ENCODE measurements at places on chromosomes 3 and 15.

- DNase-seq, result no peak
Observed at GRCh38 chr3:16311960-16312451, 47.0 kb downstream of the OXNAD1 start.

DNA sequence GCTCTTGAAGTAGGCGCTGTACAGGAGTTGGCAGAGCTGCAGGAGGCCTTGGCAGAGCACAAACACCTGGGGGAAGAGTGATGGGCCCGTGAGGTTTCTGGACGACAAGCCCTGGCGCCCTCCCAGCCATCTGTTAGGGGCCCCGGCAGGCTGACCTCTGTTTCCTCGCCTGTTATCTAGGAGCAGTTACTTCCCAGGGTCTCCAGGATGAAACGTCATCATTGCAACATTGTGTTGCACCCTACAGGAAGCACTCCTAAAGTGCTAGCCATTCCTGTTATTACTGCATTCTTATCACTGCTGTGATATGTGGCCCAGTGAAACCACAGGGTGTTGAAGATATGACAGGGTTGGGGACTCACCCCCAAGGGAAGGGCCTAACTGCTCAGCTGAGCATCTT, 50.2 kb downstream of the SLCO2A1 start:
- DNase-seq, result no peak

- no peak for DNase-seq
Observed at GRCh38 chr15:42457445-42458442, 33.2 kb downstream of the ZNF106 start.

GRCh38 chr15:87850916-87851315, 405.6 kb downstream of the NTRK3 start:
- DNase-seq, result no peak

- no peak for DNase-seq
Observed at GRCh38 chr3:114756506-114757279, 390.4 kb downstream of the ZBTB20 start.

- DNase-seq, result no peak
Observed at GRCh38 chr3:138445654-138446053, 11.2 kb downstream of the ESYT3 start.

DNA sequence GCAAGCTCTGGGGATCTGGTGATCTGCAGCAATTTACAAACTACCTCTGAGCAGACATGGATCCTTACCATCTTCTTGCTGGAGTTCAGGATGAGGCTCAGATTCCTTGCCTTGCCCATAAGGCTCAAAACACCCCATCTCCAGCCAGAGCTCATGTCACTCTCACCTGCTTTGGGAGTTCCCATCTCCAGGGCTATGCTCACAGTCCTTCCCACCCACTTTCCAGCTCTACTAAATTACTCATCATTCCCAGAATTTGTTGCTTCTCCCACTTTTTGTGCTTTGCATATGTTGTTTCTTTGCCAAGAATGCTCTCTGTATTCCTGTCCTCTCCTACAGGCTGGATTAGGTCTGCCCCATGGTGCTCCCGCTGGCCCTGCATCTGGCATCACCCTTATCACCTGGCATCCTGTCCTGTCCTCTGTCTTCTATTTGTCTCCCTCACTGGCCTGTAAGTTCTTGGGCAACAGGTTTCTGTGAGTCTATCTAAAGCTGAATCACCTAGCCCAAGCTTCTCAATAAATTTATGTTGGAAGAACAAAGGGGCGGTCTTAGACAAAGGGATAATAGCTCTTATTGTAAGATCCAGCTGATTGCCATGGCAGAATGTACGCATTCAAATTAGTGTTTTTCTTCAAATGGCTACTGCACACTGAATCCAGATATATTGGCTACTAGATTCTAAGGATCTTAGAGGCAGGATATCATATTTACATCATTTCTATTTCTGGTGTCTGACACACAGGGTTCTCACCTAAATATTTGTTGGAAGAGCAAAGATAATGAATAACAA, 179.2 kb downstream of the CLSTN2 start:
- DNase-seq, result no peak

- no peak for DNase-seq
Observed at GRCh38 chr3:60009931-60010478, 960.2 kb upstream of the CFAP20DC start.

DNA sequence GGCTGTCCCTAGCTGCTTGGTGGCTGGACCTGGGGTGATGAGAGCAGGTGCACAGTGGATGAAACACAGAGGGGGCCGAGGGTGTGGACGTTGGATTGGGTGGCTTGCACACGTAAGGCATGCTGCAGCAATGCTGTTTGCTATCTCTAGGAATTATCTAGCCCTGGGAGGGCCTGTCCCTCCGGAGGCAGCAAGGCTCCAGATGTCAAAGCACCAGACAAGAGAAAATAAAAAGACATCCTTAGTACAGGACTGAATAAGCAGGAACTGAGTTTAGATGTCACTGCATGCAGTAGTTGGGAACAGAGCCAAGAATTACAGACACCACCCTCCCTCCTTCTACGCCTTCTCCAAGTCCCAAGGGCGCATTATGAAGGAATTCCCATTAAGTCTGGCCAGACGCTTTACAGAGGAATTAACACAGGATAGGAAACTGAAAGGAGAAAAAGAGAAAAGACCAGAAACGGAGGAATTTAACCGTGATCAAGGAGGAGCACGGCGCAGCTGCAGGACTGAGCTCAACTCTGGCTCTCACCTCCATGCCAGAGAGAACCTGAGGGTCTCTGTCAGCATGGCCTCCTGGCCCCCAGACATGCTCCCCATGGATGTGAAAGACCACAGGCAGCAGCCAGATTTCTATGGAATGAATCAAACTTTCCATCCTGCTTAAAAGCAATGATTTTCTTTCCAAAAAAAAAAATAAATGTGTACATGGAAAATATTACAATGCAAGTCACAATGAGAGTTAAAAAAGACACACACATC, 13.8 kb downstream of the ATP10A start:
- no peak for DNase-seq

- no peak for DNase-seq
Observed at GRCh38 chr3:33125840-33126239, 12.0 kb downstream of the CRTAP start.

GRCh38 chr3:57257678-57258077, 30.1 kb downstream of the APPL1 start:
- DNase-seq, result no peak

- no peak for DNase-seq
Observed at GRCh38 chr3:138846262-138846791, 11.6 kb upstream of the PIK3CB start.

DNA sequence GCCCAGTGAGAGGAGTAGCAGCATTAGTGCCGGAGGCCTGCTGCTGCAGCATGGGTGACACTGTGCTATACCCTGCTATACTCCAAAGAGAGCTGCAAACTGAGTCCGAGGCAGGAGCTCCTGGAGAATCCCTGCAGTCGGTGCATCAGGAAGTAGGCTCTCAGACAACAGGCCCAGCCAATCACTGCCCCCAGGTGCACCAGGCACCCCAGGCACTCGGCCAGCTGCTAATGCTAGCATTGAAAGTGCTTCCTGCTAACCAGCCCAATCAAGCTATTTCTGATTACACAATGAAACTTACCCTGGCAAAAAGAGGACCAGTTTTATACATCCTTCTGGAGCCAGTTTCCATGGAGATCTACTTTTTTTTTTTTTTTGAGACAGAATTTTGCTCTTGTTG, 45.6 kb upstream of the IREB2 start:
- no peak for DNase-seq

GRCh38 chr3:46690798-46691197, 2.7 kb downstream of the ALS2CL start:
- no peak for DNase-seq

- no peak for DNase-seq
Observed at GRCh38 chr15:61169275-61169903, 59.7 kb downstream of the RORA start.

GRCh38 chr3:81920816-81921215, 159.4 kb upstream of the GBE1 start:
- DNase-seq, result no peak

DNA sequence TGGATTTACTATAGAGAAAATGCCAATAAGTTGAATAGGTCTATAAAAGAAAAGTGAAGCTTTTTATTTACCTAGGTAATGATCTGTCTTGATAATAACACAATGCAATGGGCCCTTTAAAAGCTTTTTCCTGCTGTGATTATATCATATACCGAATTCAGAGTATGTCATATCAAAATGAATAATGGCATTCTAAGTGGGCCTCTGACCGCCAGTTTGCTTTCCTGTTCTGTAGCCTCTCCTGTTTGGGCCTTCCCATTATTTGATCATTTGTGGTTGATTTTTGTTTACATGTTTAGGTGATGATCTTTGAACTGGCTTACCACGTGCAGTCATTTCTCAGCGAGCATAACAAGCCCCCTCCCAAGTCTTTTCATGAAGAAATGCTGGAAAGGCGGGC, 14.9 kb downstream of the EIF2AK4 start:
- no peak for DNase-seq

GRCh38 chr3:80384811-80385210, 617.0 kb upstream of the ROBO1 start:
- DNase-seq, result no peak

- DNase-seq, result no peak
Observed at GRCh38 chr15:63481105-63481810, 23.1 kb upstream of the USP3 start.

- no peak for DNase-seq
Observed at GRCh38 chr3:24475925-24476324, 18.7 kb downstream of the THRB start.

- no peak for DNase-seq
Observed at GRCh38 chr15:66138096-66138783, 115.3 kb downstream of the MEGF11 start.

GRCh38 chr15:49436751-49437150, 13.7 kb downstream of the FGF7 start:
- no peak for DNase-seq

- DNase-seq, result no peak
Observed at GRCh38 chr3:15601399-15602145, at the start of the genes BTD and HACL1. TSS of gene BTD (plus strand) at chr3:15601745. CDS start at chr3:15635440, 33,695 bp downstream. TSS of gene HACL1 (minus strand) at chr3:15601569. CDS start at chr3:15601463, 106 bp downstream.

GRCh38 chr15:93360318-93360717, 271.3 kb upstream of the RGMA start:
- no peak for DNase-seq

DNA sequence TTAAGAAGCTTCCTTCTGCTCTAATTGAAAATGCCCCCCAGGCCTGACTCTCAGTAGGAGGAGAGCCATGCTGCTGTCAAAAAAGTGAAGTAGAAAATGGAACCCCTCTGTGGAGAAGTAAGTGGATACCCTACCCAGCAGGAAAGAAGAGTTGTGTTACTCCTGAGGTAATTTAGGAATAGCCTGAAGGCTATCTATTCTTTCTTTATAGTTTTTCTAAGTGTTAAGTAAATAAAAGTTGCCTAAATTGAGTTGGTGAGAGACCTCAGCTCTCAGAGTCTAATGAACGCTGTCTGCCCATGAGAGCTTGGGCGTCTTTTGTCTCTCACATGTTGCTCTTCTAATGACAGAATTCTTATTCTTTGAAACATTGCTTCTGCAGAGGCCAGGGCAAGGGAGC, 116.2 kb downstream of the NSUN3 start:
- no peak for DNase-seq
